ENCODE measurements at places on chromosomes 2 and 18. TPM values are rescaled to one million over a fixed set of nuclear protein-coding genes. Genes with fewer than 3 reads are reported as not detected.

The ADRA2B gene
- total RNA-seq, result 1.7 TPM

- H3K36me3 ChIP-seq, result no peaks in the 10 kb centered on the region
- H3K27ac ChIP-seq, result no peak overlapping the region
- DNase-seq, result no peak
- H3K4me3 ChIP-seq, result no peak overlapping the region
- H3K27me3 ChIP-seq, result no peaks in the 10 kb centered on the region
Measured at GRCh38 chr2:7736646-7737305, 819.6 kb downstream of the RNF144A start.

- peaks cover 14% of the 10 kb centered on the region for H3K4me1 ChIP-seq
- H3K4me3 ChIP-seq, result no peak overlapping the region
- no peaks in the 10 kb centered on the region for H3K27me3 ChIP-seq
- H3K27ac ChIP-seq, result no peak overlapping the region
- H3K36me3 ChIP-seq, result no peaks in the 10 kb centered on the region
Measured at GRCh38 chr18:10055125-10055750, 141.4 kb downstream of the VAPA start.

The MAP4K3 gene
- 41.2 TPM for total RNA-seq

DNA sequence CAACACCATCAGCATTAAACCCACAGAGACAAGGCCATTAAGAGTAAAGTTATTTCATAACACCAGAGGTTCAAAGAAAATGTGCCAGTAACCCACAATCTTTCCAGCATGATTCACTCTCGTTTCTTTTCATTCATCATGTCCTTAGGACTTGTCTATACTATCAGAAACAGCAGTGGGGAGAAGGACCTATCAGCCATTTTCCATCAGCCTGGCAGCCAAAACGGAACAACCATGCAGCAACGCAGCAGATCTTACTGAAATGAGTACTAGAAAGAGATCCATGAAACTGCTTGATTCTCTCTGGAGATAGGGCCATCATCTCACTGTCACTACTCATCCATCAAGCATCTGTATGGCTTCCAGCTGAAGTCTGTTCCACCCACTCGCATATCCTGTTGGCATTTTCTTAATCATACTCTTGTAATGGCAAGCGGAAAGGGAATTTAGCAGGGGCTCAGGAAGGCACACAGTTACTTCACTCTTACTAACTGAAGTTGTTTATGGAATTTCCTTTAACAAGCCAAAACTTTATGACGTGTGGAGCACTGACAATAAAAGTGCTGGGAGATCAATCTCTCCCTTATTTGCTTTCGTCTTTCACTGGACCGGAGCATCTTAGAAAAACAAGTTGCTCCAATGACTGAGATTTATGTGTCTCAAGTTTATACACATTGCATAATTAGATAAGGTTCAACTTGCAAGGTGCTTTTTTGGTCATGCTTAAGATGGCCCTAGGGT is 69.7 kb downstream of the EPHA4 start:
- H3K27ac ChIP-seq, result no peak overlapping the region
- no peaks in the 10 kb centered on the region for H3K4me1 ChIP-seq
- no peak overlapping the region for H3K4me3 ChIP-seq
- no peak for DNase-seq
- no peaks in the 10 kb centered on the region for H3K36me3 ChIP-seq

All from adrenal gland (tissue), 19 donors.